ENCODE measurements at places on chromosomes 13 and 19.
A peak's percentile ranks its signal among the peaks of the same experiment; 100 is the strongest.

DNA sequence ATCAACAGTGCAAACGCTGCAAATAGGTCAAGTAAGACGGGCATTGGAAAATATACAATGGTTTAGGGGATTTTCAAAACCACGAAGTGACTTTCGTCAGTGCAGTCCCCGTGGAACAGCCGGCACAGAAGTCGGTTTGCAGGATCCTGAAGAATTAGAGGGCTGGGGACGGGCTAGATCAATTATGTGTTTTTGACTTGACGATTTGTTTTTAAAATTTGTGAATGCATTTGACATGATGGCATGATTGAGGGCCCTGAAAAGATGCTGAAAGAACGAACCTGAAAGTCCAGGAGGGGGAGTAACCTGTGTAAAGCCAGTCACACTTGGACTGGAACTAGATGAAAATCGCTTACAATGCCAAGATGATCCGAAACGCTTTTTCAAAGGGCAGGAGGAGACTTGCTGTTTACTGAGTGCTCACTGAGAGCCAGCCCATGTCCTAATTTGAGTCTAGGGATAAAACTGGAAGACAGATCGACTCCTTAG lies 8.9 kb upstream of the DGKH start:
- DNase-seq: no peak

DNA sequence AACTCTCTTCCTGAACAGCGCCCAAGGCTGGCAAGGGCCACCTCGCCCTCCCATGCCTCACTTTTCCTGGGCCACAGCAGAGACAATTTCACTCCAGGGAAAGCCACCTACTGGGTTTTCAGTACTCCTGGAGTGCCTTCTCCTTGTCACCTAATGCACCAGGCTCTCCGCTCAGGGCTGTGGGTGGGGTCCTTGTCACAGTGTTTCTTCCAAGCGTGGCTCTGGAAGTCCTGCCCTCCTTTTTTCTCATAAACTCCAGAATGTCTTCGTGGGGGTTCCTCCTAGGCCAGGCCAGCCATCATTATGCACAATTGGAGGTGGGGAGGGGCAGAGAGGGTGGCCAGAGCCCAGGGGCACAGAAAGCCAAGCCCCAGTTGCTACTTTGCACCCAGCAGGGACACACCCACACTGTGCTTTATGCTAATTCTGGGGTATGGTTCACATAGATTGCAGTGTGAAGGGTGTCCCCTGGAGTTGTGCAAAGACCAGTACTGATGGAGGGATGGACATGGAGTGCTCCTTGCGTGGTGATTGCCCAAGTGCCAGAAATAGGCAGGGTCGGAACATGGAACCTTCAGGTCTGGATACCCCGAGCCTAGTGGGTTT lies 78.8 kb downstream of the CHST8 start:
- no peak for DNase-seq

DNA sequence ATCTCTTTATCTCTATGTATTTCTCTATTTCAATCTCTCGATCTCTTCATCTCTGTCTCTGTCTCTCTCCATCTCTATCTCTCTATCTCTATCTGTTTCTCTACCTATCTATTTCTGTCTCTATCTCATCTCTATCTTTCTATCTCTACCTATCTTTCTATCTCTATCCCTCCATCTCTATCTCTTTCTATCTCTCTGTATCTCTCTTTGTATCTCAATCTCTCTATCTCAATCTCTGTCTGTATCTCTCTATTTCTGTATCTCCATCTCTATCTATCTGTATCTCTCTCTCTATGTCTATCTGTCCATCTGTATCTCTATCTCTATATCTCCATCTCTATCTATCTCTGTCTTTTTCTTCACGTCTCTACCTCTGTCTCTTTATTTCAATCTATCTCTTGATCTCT lies 25.2 kb downstream of the TNFSF9 start:
- no peak for DNase-seq

DNA sequence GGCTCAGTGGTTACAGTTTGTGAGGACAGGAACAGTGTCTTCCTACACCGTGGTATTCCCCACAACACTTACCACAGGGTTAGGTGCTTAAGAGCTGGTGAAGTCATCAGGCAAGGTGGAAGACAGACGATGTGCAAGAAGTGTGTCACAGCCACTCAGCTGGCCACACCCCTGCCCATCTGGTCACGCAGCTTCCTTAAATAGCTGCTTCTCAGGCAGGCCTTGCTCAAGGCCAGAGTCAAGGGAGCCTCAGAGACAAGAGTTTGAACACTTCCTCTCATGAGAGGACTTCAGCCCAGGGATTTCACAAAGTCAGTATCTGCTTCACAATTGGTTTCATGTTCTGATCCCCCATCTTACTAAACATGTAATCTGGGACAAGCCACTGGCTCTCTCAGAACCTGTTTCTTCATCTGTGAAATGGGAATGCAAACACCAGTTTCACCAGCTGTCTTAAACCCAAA lies 80.3 kb upstream of the FRY start:
- DNase-seq: no peak

- no peak for DNase-seq
Observed at GRCh38 chr13:84705982-84706710, 823.9 kb upstream of the SLITRK1 start.

- DNase-seq: no peak
Observed at GRCh38 chr19:33171916-33172359, 22.2 kb upstream of the LRP3 start.

- peak; percentile 76 for DNase-seq
Observed at GRCh38 chr19:1945899-1946298, 4.9 kb downstream of the CSNK1G2 start.

GRCh38 chr13:61913183-61913582 lies 497.5 kb upstream of the PCDH20 start:
- DNase-seq: no peak

DNA sequence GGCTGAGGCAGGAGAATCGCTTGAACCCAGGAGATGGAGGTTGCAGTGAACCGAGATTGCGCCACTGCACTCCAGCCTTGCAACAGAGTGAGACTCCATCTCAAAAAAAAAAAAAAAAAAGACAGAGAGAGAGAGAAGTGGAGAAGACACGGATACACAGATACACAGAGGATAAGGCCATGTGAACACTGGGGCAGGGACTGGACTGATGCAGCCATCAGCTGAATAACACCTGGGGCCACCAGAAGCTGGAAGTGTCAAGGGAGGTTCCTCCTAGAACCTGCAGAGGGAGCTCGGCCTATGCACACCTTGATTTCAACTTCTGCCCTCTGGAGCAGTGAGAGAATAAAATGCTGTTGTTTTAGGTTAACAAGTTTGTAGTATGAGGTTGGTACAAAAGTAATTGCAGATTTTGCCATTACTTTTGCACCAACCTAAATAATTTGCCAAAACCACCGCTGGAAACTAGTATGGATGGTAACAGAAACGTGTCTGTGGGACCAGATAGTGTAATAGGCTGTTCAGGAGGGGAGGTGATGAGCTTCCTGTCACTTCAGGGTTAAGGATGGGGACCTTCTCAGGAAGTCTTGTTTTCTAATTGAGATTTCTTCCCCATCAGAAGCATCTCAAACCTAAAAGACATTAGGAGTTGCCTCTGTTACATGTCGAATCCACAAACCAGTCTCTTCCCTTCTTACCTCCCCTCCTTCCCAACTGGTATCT lies 36.4 kb upstream of the IGSF23 start:
- no peak for DNase-seq

DNA sequence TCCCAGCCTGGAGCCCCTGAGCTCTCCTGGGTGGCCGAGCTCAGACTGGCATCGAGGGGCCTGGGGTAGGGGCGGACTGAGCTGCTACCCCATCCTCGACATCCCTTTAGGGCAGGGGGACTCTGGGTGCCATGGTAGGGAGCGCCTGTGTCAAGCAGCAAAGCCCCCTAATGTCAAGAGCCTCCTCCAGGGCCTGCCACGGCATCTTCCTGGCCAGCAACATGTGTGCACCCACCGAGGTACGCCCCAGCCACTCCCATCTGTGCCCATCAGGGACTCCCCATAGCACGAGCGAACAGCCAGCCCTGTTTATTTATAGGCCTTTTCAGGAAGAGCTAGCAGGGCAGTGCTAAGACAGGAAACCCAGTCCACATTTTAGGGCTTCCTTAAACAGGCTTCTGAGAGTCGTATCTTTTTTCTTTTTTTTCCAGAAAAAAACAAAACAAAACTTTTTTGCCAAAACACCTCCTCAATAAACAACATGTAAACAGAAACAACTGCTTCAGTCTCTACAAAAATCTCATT lies 14.3 kb downstream of the LRP3 start:
- DNase-seq: no peak

DNA sequence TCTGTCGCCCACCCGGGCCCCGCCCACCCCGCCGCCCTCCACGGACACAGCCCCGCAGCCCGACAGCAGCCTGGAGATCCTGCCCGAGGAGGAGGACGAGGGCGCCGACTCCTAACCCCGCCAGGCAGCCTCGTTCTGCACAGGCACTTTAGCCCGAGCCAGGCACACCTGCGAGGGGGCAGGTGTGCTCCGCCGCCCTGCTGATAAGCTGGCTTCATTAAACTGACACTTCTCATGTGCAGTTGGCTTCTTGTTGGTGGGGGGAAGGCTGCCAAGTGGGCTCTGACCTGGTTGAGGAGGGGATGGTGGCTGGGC lies 8.2 kb downstream of the IL4I1 start:
- DNase-seq: no peak

GRCh38 chr13:49814551-49815270 lies 22.2 kb upstream of the KPNA3 start:
- DNase-seq: no peak

DNA sequence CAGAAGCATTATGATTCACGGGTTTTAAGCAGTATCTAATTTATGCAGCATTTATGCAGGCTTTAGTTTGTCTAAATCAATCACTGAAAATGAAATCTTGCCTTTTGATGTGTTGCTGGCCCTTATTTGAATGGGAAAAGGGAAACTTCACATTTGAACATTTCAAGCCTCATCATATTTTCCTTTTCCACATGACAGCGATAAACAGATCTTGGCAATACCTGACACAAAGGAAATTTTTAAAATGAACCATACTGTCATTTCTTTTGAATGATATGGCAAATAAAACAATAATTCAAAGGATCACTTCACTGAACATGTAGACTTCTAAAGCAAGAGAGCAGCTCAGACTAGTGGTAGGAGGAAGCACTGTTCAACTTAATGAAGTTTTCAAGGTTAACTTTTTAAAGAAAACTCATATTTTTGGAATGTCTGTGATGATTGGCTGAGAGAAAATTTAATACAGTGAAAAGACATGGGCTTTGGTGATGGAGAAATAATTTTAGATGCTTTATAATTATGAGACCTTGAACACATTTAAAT lies 198.1 kb downstream of the OXGR1 start:
- no peak for DNase-seq

GRCh38 chr19:5585461-5586299 lies 17.9 kb upstream of the TINCR start:
- no peak for DNase-seq

- no peak for DNase-seq
Observed at GRCh38 chr19:29495901-29496441, 29.8 kb upstream of the VSTM2B start.

- no peak for DNase-seq
Observed at GRCh38 chr19:38047049-38047438, 140.0 kb downstream of the SIPA1L3 start.

DNA sequence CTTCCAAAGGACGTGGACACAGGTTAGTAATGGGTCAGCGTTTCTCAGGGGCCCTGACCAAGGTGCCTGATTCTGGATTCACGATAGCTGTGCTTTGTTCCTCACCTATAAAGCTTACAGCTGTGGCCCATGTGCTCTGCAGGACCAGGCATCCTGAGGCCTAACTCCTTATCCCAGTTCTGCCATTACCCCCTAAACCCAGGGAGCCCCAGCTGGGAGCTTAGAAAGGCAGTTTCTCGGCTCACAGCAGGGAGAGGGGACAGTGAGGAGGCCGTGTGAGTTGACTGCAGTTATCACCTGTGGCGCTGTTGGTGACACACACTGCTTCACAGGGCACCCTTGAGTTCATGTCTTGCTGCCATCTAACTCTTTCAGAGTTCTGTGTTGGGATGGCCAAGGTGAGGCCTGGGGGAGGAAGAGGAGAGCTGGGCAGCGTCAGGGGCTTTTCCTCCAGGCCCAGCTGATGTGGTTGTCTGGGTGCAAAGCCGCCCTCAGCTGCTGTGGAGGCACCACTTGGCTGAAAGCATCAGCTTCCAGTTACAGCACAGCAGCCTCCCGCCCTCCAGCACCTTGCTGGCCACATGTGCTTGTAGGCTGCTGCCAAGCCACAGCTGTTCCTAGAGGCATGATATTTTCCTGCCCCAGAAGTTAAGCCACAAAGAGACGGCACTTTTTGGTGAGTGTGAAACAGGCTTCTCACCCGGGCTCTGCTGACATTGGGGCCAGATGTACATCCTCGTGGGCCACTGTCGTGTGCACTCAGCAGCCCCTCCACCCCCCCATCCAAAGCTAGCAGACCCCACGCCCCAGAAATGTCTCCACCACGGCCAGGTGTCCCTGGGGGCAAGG lies 99.6 kb upstream of the MCF2L start:
- DNase-seq: no peak

DNA sequence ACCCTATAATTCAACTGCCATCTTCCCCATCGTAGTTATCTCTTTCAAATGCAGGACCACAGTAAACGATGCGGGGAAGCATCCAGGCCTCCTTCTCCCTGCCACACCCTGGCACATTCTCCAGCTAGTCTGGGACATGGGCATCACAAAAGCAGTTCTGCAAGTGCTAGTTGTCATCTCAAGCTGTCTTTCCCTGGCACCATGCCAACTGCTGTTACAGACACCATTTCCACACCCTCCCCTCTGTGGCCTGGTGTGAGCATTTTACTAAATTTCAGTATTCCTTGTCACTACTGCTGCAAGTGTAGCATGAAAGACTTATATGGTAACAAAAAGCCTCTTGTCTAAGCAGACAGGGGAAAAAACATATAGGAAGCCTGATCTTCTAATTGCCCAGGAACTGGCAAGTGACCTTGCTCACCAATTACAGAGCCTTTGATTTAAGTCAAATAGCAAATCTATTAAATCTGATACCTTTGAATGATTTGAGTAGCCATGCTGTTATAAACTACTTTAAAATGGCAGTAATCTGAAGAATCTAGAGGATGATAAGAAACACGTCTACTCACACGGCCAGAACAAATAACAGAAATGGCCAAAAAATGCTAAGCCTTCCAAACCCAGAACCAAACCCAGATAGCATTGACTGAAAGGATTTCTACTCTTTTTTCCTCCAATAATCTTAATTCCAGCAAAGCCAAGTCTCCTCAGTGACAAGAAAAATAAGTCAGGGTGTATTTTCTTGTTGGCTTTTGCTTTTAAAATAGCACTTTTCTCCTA lies 179.0 kb downstream of the NUFIP1 start:
- DNase-seq: no peak

- DNase-seq: peak; percentile 95
Observed at GRCh38 chr19:55641426-55642152, 787 bp downstream of the ZNF580 start.

GRCh38 chr19:1062387-1063029 lies 4.5 kb upstream of the ARHGAP45 start:
- DNase-seq: no peak

DNA sequence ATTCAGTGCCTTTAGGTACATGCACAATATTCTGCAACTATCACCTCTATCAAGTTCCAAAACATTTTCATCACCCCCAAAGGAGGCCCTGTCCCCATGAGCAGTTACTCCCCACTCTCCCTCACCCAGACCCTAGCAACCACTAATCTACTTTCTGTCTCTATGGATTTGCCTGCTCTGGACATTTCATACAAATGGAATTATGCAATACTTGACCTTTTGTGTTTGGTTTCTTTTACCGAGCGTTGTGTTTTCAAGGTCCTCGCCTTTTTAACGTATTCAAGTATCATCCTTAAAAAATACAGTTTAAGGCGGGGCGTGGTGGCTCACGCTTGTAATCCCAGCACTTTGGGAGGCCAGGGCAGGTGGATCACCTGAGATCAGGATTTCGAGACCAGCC lies 159.7 kb downstream of the IER2 start:
- DNase-seq: no peak

GRCh38 chr13:59690857-59691500 lies 472.7 kb downstream of the DIAPH3 start:
- DNase-seq: no peak

GRCh38 chr13:44697058-44697457 lies 120.9 kb upstream of the TSC22D1 start:
- DNase-seq: no peak

Data from H54 (cell line).